ENCODE measurements at places on chromosomes 2 and 18. TPM values are rescaled to one million over a fixed set of nuclear protein-coding genes. Genes with fewer than 3 reads are reported as not detected.

The GCG gene
- total RNA-seq, result not detected

The PTH2R gene
- not detected for total RNA-seq

The UGT1A5 gene
- total RNA-seq, result not detected

The RTP5 gene
- not detected for total RNA-seq

The ZNF804A gene
- 0.42 TPM for total RNA-seq

The SERPINB2 gene
- not detected for total RNA-seq

The MARCHF4 gene
- not detected for total RNA-seq

The GPR45 gene
- total RNA-seq, result not detected

The UGT1A3 gene
- total RNA-seq, result not detected

The EPHA4 gene
- total RNA-seq, result 10.2 TPM

The HNMT gene
- total RNA-seq, result 63.9 TPM

Data from tibial nerve (tissue), 4 donors.